ENCODE measurements at places on chromosomes 4 and X. TPM values are rescaled to one million over a fixed set of nuclear protein-coding genes. Genes with fewer than 3 reads are reported as not detected.

AMER1 gene
- total RNA-seq = 1.0 TPM

ZNF157 gene
- not detected for total RNA-seq

SYNPO2 gene
- total RNA-seq = 0.45 TPM

NIPAL1 gene
- 0.50 TPM for total RNA-seq

CXorf65 gene
- total RNA-seq = not detected

PDZD4 gene
- 0.50 TPM for total RNA-seq

MAGEA1 gene
- not detected for total RNA-seq

CAPN6 gene
- under 0.01 TPM for total RNA-seq

EGF gene
- total RNA-seq = not detected

GPRASP2 gene
- total RNA-seq = 9.8 TPM

FGD1 gene
- total RNA-seq = 10.4 TPM

CHRDL1 gene
- 0.67 TPM for total RNA-seq

ANXA3 gene
- 15.3 TPM for total RNA-seq

CNGA1 gene
- not detected for total RNA-seq

UGT2B17 gene
- not detected for total RNA-seq

CFP gene
- total RNA-seq = under 0.01 TPM

TMPRSS11D gene
- not detected for total RNA-seq

ANXA10 gene
- total RNA-seq = 0.30 TPM

GLOD5 gene
- total RNA-seq = not detected

SCRG1 gene
- under 0.01 TPM for total RNA-seq
